Posterior cingulate gyrus (tissue), 11 donors: ENCODE measurements at places on chromosomes 2 and 18.

DNA sequence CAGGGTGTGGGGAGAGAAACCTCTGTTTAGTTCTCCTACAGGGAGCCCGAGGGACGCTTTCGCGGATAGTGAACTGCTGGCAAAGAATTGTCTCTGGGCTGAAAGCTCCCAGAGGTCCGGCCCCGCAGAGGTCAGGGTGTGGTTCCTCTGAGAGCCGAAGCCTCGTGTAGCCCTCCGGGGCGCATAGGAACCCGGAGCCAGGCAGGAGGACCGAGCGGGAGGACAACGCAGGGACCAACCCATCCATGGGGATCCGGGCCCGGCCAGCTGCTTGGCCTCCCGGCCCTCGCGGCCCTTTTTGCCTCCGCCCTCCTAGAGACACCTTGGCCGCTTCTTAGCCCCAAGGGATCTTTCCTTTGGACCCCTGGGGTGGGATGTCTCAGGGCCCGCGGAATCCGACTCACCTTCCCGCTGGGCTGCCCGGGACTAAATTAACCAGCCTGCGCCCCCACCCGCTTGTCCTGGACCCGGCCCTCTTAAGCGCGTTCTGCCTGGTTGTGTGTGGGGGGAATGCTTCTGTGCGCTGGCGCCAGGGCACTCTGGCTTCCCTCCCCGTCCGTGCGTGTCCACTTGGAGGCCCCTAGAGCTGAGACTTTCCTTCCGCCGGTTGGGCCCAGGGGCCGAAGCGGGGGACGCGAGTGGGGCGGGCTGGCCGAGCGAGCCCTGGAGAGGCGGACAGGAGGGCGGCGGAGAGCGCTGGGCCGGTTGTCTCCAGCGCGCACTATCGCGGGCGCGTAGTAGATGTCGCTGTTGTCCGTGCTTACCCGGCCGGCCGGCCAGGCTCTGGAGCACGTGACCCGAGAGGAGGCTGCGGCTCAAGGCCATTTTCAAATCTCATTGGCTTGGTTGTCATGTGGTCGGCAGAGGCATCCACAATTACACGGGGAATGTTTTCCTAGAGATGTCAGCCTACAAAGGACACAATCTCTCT, at the start of gene HOXD10:
TSS of gene HOXD10 (plus strand) at position 896 of the 931 bp plus-strand sequence. CDS start 56 bp downstream, outside the sequence.
- no peak for DNase-seq

DNA sequence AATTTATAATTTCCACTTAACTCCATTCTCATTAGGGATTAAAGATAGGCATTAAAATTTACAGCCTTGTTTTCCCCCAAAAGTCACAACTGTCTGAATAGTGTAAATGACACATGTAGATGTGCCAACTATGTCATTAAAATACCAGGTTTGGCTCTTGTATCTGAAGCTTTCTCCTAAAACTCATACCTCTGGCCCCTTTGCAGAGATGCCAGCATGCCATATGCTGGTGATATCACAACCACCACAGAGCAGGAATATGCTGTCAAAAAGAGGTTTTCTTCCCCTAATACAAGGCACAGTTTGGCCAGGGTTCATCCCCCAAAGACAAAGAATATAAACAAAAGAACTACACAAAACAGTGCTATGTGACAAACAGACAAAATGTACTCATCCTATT, 65.4 kb downstream of the REV1 start:
- no peak for DNase-seq

GRCh38 chr2:47899915-47900816, 6.1 kb downstream of the FBXO11 start:
- no peak for DNase-seq

DNA sequence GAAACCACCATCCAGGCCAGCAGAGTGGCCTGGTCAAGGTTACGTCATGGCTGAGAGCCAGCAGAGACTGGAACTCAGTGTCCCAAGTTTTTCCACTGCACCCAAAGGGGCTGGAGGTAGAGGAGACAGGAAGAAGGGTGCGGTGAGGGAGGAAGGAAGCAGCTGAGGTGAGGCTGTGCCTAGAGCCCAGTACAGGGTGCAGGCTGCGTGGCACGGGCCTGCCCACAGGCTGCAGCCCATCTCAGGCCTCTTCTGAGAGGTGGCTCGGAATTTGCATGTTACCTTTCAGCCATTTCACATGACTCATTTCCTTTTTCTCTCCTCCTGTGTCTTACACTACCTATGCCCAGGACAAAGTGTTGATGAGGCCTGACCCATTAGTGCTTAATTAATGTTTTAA, 13.7 kb upstream of the MGAT4A start:
- no peak for DNase-seq

DNA sequence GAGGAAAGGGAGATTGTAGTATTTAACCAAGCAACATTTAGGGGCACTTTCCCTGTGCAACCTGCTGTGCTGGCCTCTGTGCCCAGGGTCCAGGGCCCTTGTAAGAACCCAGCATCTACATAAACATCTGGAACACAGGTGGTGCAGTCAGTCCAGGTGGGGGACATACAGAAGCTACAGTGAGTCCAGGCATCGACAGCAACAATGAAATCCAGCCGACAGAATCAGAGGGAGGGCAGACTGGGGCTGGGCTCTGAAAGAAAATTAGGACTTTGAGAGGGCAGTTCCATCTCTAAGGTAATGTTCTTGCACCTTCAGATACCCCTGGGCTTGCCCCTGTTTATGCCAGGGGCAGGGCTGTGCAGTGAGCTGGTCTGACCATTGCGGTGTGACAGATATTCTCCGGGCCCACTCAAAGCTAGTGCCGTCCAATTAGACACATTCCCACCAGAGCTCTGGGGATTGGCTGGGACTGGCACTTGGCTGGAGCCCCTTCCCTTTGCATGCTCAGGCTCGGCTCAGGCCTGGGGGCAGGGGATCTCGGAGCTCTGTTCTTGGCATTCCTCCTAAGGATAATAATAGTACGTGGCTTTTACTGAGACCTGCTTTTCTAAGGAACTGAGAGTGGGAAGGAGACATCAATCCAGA, 5.4 kb downstream of the LBH start:
- DNase-seq: no peak

GRCh38 chr2:74778381-74779264, 55.3 kb upstream of the HK2 start:
- no peak for DNase-seq

DNA sequence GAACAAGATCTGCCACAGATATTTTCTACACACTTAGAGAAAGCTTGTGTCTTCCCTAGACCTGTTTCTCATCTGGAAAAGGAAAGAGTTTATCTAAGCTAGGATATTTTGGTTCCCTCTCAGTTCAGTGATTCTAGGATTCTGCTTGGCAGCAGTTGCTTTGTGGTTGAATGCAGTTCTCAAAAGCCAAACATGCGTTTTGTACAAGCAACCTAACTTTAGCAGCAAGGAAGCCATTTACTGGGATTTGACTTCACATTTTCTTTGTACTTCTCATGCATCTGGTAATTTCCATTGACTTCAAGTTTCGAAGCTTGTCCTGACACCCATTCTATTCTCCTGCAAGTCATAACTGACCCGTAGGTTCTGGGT, 33.3 kb downstream of the VSNL1 start:
- DNase-seq: no peak

GRCh38 chr2:98110741-98111140, 23.8 kb downstream of the VWA3B start:
- no peak for DNase-seq

GRCh38 chr2:70842401-70842800, 6.8 kb upstream of the CD207 start:
- no peak for DNase-seq

- DNase-seq: peak; percentile 44
Measured at GRCh38 chr18:30512872-30513271, 529.7 kb downstream of the DSC3 start.

DNA sequence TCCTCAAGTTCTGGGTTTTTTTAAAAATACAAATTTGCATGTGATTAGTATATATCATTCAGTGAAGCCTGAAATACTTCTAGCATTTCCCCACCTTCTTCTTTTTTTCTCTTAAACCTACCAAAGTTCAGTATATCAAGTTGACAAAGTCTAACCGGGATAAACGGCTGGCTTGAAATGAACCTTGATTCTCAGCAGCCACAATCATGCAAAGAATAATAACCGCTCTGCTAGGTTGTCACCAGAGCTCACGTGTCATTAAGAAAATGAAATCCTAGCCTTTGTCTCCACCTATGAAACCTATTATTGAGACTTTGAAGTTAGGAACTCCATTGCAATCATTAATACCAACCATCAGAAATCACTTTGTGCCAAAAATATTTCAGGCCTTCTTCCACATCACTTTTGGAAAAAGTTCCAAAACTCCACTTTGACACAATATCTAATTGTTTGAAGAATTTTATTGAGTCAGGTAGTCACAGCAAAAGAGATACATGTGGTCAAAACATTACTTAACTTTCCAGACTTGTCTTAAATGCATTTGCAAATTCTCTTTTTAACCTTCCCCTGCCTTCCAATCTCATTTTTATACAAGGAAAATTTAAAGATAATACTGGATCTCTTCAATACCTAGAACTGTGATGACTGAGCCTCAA, 285.6 kb upstream of the ACVR2A start:
- DNase-seq: no peak

DNA sequence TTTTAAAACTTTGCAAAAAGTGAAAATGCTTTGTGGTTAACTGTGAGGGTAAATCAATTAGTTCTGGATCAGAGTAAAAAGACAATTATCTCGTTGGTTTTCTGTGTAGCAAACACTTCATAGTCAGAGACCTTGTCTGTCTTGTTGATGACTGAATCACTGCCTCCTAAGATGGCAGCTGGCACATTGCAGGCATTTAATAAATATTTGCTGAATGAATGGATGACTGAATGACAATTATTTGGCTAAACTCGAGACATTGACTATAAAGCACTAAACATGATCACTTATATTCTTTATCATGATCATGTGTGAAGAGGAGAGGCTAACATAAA, 96.2 kb downstream of the MAIP1 start:
- no peak for DNase-seq

DNA sequence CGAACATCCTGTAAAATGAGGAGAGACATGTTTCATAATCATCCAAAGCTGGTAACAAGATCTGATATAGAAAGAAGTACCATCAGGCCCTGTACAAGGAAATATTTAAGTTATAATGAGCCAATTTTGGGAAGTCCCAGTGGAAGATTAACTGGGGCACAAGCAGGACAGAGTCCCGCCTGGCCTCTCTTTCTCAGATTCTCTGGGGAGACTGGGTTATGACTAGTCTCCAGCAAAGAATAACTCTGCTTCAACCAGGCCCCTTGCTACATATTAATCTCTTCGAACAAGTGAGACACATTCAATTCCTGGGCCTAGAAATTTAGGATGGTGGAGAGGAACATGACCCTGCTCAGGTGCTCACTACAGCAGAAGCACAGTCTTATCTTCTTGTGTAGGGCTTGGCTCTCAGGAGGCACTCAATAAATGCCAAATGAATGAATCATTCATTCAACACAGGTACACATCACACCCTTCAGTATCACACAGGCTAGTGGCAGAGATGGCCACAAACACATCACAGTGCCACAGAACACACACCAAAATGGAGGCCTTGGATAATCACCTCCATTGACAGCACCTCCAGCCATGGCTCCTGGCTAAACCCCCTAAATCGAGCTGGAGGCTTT, 46.4 kb upstream of the RNF152 start:
- DNase-seq: no peak

DNA sequence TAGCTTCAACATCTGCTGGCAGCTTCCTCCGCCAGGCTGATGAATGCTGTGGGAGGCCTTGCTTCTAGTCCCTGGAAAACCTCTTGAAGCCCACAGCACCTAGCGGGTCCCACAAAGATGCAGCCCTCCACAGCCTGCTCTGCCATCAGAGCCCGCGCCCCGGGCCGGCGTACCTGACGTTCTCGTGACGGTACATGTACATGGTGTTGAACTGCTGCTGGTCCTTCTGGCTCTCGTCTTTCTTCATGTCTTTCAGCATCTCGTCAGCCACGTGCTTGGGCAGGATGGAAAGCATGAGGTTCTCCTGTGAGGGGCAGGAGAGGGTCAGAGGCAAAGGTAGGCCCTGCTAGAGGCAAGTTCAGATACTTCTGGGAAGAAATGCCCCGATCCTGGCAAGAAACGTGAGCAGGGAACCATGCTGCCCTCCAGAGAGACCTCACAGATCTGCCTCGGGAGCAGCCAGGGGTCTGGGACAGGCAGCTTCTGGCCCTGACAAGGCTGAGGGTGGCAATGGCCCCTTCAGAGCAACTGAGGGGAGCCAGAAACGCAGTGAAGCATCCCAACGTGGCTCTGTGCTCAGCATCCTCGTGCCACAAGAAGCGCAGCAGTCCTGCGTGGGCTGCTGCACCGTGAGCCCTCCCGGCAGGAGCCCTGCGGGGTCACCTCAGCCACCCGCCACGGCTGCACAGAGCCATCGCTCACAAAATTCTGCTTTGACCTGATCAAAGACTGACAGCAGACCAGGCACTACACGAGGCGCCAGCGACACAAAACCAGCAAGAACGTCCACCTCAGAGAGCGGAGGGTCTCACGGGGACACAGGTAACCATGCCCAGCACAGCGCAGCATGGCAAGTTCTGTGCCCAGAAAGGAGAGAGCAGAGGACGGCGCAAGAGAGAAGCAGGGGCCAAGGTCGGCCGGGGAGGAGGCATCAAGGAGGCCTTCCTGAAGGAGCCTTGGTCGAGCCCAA, 49.1 kb downstream of the CENPO start:
- peak; percentile 52 for DNase-seq

DNA sequence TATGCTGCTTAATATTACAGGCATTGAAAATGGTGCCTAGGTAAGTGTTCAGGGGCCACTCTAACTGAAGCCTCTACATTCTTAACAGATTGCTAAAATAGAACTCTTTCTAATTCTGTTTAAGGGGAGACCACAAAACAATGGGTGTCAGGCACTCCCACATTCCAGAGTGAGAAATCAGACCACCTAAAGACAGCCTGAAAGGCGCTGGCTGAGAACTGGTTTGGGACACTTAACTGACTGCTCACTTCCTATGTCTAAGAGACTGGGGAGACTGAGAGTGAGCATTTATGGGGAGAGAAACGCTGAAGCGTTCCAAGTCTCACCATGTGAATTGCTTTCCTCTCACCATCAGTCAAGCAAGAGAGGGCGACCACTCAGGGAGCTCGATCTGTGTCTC, 108.8 kb upstream of the ITGB6 start:
- DNase-seq: no peak

DNA sequence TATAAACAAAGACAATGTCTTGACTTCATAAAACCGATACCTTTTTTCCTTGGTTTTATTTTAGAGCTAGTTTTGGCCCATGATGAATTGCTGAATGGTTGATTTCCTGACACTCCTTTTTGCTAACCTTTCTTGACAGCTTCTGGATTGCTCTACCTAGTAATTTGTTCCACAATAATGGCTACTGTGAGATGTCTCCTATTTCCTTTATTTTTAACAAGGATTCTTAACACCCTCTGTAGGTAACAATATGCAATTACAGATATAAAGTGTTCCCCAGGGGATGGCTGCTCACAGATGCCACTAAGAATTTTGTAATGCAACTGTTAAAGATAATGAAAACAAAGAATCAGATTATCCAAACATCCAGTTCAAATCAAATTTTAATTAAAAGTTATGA, 100.8 kb upstream of the ATP5MC3 start:
- no peak for DNase-seq

- no peak for DNase-seq
Measured at GRCh38 chr2:227228061-227228667, 63.7 kb downstream of the COL4A3 start.

- DNase-seq: no peak
Measured at GRCh38 chr2:140643761-140644187, 1487.0 kb downstream of the LRP1B start.
